LHCN-M2 (cell line): ENCODE measurements at places on chromosomes 3 and 15. TPM values are rescaled to one million over a fixed set of nuclear protein-coding genes. Genes with fewer than 3 reads are reported as not detected.

CACNA2D3 gene
- total RNA-seq: under 0.01 and 0.06 TPM in 2 replicates

IL5RA gene
- not detected in 2 replicates for total RNA-seq

TGFBR2 gene
- total RNA-seq: 278 and 330 TPM in 2 replicates

C3orf70 gene
- 0.06 TPM in 2 replicates for total RNA-seq

PPM1L gene
- total RNA-seq: 0.19 and 0.52 TPM in 2 replicates

GP5 gene
- total RNA-seq: 0.06 TPM in 2 replicates

MSL2 gene
- 7.6 and 9.1 TPM in 2 replicates for total RNA-seq

C15orf62 gene
- total RNA-seq: not detected in 2 replicates

JAGN1 gene
- total RNA-seq: 54.1 and 56.5 TPM in 2 replicates
